ENCODE measurements at places on chromosomes 7 and 10. TPM values are rescaled to one million over a fixed set of nuclear protein-coding genes. Genes with fewer than 3 reads are reported as not detected.

Gene MCM10
- total RNA-seq, result 0.32 TPM

Gene PGAM2
- 0.66 TPM for total RNA-seq

Gene FGL2
- 316 TPM for total RNA-seq

- DNase-seq, result peak; percentile 91
Measured at GRCh38 chr7:143884969-143885559, 16.9 kb downstream of the TCAF1 start.

GRCh38 chr10:93816123-93816747, 58.5 kb downstream of the LGI1 start:
- no peak for DNase-seq

GRCh38 chr10:89427629-89428028, 13.3 kb downstream of the IFIT5 start:
- no peak for DNase-seq

- DNase-seq, result no peak
Measured at GRCh38 chr7:117113871-117114270, 160.6 kb downstream of the ST7 start.

DNA sequence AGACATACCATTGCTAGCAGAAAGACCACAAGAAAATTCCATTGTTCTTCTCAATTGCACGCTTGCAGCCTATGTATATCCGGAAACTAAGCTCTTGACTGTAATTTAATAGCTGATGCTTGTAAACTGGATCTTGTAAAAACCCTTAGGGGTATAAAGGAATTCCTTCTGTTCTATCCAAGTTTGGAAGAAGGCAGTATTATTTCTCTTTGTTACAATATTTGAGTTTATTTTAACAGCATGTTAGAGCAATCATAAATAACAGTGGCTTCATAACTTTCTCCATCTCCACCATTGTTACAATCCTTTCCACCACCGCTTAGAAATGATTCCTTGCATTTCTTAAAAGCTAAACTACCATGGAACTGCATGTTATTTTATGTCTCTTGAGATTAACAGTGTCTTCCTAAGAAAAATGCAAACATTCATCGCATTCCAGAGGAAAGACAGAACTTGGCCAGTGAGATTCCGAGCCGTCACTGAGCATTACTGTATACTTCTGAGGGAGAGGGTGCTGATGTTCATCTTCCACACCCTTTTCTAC, 92.5 kb downstream of the TRIL start:
- no peak for DNase-seq

GRCh38 chr10:13759168-13759567, 172.4 kb downstream of the PRPF18 start:
- DNase-seq, result no peak
